Neural crest cell (in vitro differentiated cells): ENCODE measurements at places on chromosomes 11 and 22. TPM values are rescaled to one million over a fixed set of nuclear protein-coding genes. Genes with fewer than 3 reads are reported as not detected.

GRCh38 chr11:8083871-8084281 lies 2.9 kb downstream of the TUB start:
- H3K36me3 ChIP-seq: no peaks in the 10 kb centered on the region
- peak overlapping the region; percentile 29 for H3K27ac ChIP-seq
- H3K4me3 ChIP-seq: peak overlapping the region; percentile 73
- no peak for DNase-seq
- H3K4me1 ChIP-seq: peaks cover 48% of the 10 kb centered on the region
- peaks cover 12% of the 10 kb centered on the region for H3K27me3 ChIP-seq

The KCNE3 gene
- total RNA-seq: 2.2 and 2.6 TPM in 2 replicates

- no peak for DNase-seq
- no peak overlapping the region for H3K27ac ChIP-seq
- H3K4me1 ChIP-seq: peaks cover 5% of the 10 kb centered on the region
Measured at GRCh38 chr11:76397383-76397782, 16.3 kb downstream of the GVQW3 start.

The AP5B1 gene
- 10.7 and 10.8 TPM in 2 replicates for total RNA-seq

GRCh38 chr11:119941636-119942411 lies 196.1 kb downstream of the TRIM29 start:
- no peaks in the 10 kb centered on the region for H3K36me3 ChIP-seq
- no peak for DNase-seq
- H3K27ac ChIP-seq: no peak overlapping the region
- H3K4me1 ChIP-seq: peaks cover 10% of the 10 kb centered on the region

DNA sequence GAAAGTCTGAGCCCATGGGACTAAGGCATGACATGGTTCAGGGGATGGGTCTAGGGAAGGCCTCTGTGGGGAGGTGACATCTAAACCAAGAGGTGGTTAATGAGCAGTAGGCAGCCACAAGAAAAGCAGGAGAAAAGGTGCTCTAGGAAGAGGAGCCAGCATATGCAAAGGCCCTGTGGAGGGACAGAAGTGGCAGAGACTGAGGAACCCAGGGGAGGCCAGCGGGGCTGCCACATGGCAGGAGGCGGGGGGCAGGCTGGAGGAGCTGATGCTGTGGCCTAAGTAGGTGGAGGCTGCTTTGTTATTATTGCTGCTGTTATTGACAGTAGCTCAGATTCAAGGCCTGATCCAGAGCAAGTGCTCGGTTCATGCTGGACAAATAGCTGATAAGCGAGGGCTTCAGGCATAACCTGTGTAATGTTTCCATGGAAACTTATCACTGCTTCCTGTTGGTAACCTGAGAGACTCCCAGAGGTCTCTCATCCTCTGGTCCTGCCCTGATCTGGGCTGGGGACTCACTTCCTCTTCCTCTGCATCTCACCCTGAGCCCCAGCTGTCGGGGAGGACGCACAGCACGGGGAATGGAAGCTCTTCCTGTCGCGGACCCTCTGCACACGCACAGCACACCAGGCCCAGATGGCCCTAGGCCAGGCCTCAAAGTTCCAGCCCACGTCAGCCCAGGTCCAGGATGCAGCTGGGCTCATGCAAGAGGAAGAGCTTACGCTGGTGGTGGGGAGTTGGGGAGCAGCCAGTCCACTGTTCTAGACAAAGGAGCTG lies 75.2 kb upstream of the TP53I11 start:
- no peaks in the 10 kb centered on the region for H3K36me3 ChIP-seq
- no peak overlapping the region for H3K4me3 ChIP-seq
- peaks cover 15% of the 10 kb centered on the region for H3K4me1 ChIP-seq
- no peak for DNase-seq
- no peaks in the 10 kb centered on the region for H3K27me3 ChIP-seq
- H3K27ac ChIP-seq: no peak overlapping the region

- H3K27me3 ChIP-seq: peaks cover 78% of the 10 kb centered on the region
- peaks cover 11% of the 10 kb centered on the region for H3K4me1 ChIP-seq
- H3K4me3 ChIP-seq: no peak overlapping the region
- H3K36me3 ChIP-seq: no peaks in the 10 kb centered on the region
Measured at GRCh38 chr11:118212781-118213191, 12.0 kb downstream of the JAML start.

GRCh38 chr22:23544852-23545251 lies 35.2 kb downstream of the IGLL1 start:
- no peak overlapping the region for H3K4me3 ChIP-seq
- DNase-seq: no peak
- no peak overlapping the region for H3K27ac ChIP-seq

The SLC22A8 gene
- total RNA-seq: not detected in 2 replicates

- H3K27ac ChIP-seq: peak overlapping the region; percentile 81
- peak overlapping the region; percentile 91 for H3K4me3 ChIP-seq
- peaks cover 27% of the 10 kb centered on the region for H3K4me1 ChIP-seq
- no peaks in the 10 kb centered on the region for H3K36me3 ChIP-seq
Measured at GRCh38 chr11:67117672-67118180, 1.3 kb upstream of the KDM2A start.

The IRF7 gene
- total RNA-seq: 10.2 and 11.4 TPM in 2 replicates

The EMID1 gene
- 9.0 and 10.4 TPM in 2 replicates for total RNA-seq

DNA sequence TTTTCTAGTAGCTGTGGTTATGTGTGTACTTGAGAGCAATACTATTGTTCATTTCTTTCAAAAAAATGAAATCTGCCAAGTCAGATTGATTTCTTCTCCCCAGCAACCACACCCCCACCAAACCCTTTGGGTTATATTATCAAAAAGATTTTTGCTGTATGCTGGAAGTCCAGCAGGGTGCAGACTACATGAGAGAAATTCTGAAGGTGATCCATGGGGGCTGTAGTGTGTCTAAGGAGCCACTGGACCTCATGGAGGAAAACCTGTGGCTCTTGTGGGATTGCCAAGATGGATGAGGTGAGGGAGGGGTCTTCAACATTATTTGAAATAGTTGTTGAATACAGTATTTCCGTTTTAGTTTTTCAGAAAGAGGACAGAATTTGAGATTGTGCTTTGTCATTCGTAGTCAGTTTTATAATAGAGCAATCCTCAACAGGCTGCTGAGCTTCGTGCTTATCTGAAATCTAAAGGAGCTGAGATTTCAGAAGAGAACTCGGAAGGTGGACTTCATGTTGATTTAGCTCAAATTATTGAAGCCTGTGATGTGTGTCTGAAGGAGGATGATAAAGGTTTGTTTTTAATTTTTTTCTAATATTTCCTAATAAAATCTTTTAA lies 3.1 kb downstream of the EIF3M start:
- H3K4me1 ChIP-seq: peaks cover 34% of the 10 kb centered on the region
- H3K27me3 ChIP-seq: no peaks in the 10 kb centered on the region
- no peak overlapping the region for H3K27ac ChIP-seq
- H3K36me3 ChIP-seq: peaks cover 11% of the 10 kb centered on the region

The MOGAT2 gene
- total RNA-seq: not detected in 2 replicates

The SMTNL1 gene
- not detected in 2 replicates for total RNA-seq

GRCh38 chr11:114057147-114057546 lies 2.4 kb upstream of the ZBTB16 start:
- no peak for DNase-seq
- H3K36me3 ChIP-seq: no peaks in the 10 kb centered on the region
- H3K4me3 ChIP-seq: peak overlapping the region; percentile 91
- H3K27ac ChIP-seq: no peak overlapping the region
- H3K27me3 ChIP-seq: peaks cover 30% of the 10 kb centered on the region

The TOP3B gene
- total RNA-seq: 77.0 and 77.5 TPM in 2 replicates

DNA sequence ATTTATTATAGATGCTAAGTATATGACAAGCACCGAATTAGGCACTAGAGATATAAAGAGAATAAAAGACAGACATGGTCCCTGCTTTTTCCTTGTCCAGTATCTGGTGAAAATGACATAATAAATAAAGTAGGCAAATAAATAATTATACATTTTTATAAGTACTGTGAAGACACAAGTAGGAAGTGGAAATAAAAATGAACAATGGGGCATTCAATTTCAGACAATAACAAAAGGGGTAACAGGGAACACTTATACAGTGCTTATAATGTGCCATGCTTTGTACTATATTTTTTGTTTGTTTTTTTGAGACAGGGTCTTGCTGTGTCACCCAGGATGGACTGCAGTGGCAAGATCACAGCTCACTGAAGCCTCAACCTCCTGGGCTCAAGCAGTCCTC lies 4.3 kb downstream of the KBTBD3 start:
- no peaks in the 10 kb centered on the region for H3K36me3 ChIP-seq
- H3K4me3 ChIP-seq: no peak overlapping the region
- H3K27ac ChIP-seq: no peak overlapping the region
- H3K27me3 ChIP-seq: no peaks in the 10 kb centered on the region

DNA sequence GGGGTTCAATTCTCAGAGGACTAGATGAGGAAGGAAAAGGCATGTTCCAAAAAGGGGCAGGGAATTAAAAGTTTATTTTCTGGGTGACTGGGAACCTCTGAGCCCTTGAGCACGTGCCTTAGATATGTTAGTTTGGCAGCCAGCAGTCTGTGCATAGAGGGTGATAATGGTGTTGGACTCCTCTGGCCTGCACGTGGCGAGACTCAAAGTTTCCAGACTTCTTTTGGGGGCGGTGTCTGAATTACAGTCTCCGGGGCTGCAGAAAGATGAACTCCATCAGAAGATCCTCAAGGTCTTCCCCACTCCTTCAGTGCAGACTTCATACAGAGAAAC lies 861 bp upstream of the ZNRF3 start:
- DNase-seq: no peak
- H3K36me3 ChIP-seq: no peaks in the 10 kb centered on the region
- peak overlapping the region; percentile 82 for H3K4me3 ChIP-seq
- H3K4me1 ChIP-seq: peaks cover 37% of the 10 kb centered on the region

GRCh38 chr11:112652786-112653390 lies 308.3 kb upstream of the NCAM1 start:
- no peak overlapping the region for H3K4me3 ChIP-seq
- no peak for DNase-seq
- no peaks in the 10 kb centered on the region for H3K36me3 ChIP-seq
- no peaks in the 10 kb centered on the region for H3K27me3 ChIP-seq

GRCh38 chr11:92628401-92629292 lies 340.8 kb upstream of the MTNR1B start:
- peaks cover 54% of the 10 kb centered on the region for H3K4me1 ChIP-seq
- peak overlapping the region; percentile 50 for H3K4me3 ChIP-seq

- H3K4me1 ChIP-seq: peaks cover 8% of the 10 kb centered on the region
- no peaks in the 10 kb centered on the region for H3K36me3 ChIP-seq
- peaks cover 89% of the 10 kb centered on the region for H3K27me3 ChIP-seq
- no peak for DNase-seq
- H3K27ac ChIP-seq: no peak overlapping the region
Measured at GRCh38 chr11:124872280-124872679, 7.0 kb downstream of the ROBO3 start.

GRCh38 chr22:41596776-41597634 lies 7.4 kb upstream of the PMM1 start:
- no peak overlapping the region for H3K27ac ChIP-seq
- no peak overlapping the region for H3K4me3 ChIP-seq
- H3K36me3 ChIP-seq: no peaks in the 10 kb centered on the region
- H3K4me1 ChIP-seq: no peaks in the 10 kb centered on the region

DNA sequence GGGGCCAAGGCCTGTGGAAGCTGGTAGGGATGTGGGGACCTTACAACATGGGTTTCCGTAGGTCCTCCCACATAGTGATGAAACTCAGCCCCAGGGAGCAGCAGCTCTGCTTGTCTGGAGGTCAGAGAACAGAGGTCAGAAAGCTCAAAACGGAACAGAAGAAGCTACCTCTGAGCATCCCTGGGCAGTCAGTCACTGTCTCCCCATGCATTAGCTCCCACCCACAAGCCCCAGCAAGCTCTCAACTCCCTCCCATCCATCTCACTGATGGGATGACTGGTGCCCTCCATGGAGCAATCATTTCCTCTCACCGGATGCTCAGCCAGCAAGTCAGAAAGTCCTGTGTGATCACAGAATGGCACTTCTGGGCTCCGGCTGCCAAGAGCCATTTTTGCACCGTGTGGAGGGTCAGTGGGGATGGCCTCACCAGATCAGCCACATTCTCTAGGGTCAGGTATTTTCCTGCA lies 1.9 kb downstream of the TPP1 start:
- no peak overlapping the region for H3K27ac ChIP-seq
- DNase-seq: no peak
- H3K4me1 ChIP-seq: no peaks in the 10 kb centered on the region
- no peaks in the 10 kb centered on the region for H3K27me3 ChIP-seq
- peaks cover 6% of the 10 kb centered on the region for H3K36me3 ChIP-seq
- peak overlapping the region; percentile 36 for H3K4me3 ChIP-seq
